ENCODE measurements at places on chromosomes 1 and 21.

- peak; percentile 95 for DNase-seq
These were observed at the start of gene RNU5D-1 for GRCh38 chr1:44730741-44731512. RNU5D-1 (minus strand) TSS chr1:44731170.

DNA sequence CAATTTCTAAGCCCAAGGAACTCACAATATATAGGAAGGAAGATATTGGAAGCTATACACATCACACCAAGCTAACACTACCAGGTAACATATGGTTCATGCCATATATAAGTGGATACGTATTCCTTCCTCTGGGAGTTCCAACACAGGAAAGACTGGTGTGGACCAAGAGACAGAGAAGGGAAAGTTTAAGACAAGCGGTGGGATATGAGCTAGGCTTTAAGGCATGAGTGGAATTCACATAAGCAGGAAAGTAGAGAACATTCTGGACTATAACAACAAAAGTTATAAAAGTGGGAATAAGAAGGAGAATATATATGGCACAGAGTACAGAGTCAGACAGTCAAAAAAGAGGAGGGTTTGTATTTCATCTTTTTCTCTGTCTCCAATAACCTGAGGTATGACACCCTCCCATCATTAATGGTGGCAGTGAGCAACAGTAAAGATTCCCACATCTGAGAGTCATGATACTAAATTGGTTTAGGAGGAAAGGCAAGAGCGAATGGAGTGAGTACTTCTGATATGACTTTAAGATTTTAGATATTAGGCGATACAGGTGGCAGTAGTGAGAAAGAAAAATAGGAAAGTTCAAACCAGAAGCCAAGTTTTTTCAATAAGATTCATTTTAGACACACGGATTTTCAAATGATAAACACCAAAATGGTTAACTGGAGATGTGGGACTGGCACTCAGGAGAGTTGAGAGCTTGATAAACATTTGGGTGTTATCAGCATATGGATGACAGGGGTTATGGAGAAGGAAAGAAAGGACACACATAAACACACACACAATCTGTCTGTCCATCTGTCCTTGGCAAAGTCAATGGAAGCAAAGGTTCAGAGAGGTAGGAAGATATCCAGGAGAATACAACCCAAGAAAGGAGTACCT, 87.4 kb upstream of the TTC39A start:
- no peak for DNase-seq

- no peak for DNase-seq
These were observed 102.8 kb upstream of the COL24A1 start for GRCh38 chr1:86259390-86259789.

DNA sequence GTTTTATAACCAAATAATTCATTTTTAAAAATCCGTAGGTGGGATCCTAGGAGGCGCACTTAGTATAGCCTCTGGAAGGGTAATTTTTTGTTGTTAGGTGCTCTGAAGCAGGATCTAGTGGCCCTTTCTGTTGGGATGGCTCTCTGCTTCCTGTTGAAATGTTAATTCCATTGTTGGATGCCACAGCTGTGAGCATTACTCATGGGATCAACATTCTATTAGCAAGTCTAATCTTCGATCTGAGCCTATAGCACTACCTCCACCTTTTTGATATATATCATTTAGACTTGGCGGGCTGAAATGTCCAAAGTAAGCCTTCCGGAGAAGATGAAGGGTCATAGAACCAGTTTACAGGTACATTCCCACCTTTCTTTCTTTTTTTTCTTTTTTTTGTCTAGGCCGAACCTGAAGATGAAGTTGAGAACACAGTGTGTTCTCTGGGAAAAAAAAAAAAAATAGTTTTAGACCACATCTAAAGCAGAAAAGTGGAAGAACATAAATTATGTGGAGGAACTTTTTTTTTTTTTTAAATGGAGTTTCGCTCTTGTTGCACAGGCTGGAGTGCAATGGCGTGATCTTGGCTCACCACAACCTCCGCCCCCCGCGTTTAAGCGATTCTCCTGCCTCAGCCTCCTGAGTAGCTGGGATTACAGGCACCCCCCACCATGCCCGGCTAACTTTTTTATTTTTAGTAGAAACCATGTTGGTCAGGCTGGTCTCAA, 1.4 kb downstream of the CXADR start:
- no peak for DNase-seq

- DNase-seq: peak; percentile 42
These were observed 570 bp upstream of the NEK7 start for GRCh38 chr1:198156111-198156744.

GRCh38 chr1:159884296-159884695, 15.7 kb downstream of the CFAP45 start:
- no peak for DNase-seq

DNA sequence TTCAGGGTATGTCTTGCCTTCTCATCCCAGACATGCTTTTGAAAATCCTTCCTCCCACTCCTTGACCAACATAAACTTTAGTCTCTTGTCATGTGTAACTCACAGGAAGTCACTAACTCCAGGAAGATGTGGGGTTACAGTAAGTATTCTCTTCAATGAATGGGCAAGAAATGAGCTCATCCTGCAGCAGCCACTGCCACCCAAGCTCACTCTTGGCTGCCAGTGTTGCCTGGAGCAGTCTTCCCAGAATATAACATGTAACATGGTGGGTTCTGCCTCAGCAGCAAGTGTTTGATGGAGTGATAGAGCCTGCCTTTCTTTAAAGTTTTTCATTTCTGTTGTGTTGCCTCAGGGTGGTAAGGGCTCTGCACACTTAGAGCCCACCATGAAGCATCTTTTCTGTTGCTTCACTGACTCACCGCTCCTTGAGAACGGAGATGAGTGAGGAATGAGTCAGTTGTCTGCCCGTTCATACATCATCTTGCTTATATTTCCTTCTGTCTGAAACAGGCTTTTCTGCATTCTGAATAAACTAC, 187.0 kb downstream of the TPR start:
- no peak for DNase-seq

GRCh38 chr1:225896494-225896893, 7.5 kb upstream of the LEFTY1 start:
- no peak for DNase-seq

DNA sequence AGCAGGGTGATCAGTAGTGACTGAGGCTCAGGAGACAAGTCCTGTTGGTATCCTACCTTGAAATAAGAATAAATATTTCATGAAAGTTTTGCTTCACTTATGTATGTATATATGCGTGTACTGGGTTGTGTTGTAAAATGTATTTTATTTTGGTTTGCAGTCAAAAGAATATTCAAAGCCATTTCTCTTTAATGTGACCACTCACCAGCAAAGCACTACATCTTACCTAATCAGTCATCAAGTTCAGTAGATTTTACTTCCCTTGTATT, 11.0 kb downstream of the SCP2 start:
- DNase-seq: no peak

Measured in SJCRH30 (cell line).